ENCODE measurements at places on chromosomes 1 and 21. TPM values are rescaled to one million over a fixed set of nuclear protein-coding genes. Genes with fewer than 3 reads are reported as not detected.

The SSX2IP gene
- total RNA-seq = 15.4 TPM

The ERICH3 gene
- total RNA-seq = not detected

DNA sequence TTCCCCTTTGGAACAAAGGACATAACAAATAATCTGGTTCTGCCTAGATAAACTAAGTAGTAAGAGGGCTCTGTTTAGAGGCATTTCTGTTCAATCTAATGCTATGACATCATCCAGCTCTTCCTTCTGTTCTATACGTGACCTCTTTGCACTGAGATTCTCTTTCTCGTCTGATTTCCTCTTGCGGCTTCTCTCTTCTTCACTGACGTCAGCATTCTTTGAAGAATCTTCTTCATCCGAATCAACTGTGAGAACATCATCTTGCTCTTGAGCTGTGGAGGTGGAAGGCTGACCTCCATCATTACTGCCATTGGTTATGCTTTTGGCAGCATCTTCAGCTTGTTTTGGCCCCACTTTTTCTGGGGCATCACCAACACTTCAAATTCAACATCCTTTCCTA is 130.4 kb downstream of the HS2ST1 start:
- peak; percentile 51 for DNase-seq

The NTMT2 gene
- total RNA-seq = not detected

The SHE gene
- total RNA-seq = 12.8 TPM

The GCSAML gene
- total RNA-seq = not detected

The KAZN gene
- total RNA-seq = 1.2 TPM

- no peak for DNase-seq
These were observed 294.4 kb upstream of the PLXNA2 start for GRCh38 chr1:208538587-208538986.

- no peak for DNase-seq
These were observed 28.7 kb upstream of the COL6A2 start for GRCh38 chr21:46069166-46069565.

DNA sequence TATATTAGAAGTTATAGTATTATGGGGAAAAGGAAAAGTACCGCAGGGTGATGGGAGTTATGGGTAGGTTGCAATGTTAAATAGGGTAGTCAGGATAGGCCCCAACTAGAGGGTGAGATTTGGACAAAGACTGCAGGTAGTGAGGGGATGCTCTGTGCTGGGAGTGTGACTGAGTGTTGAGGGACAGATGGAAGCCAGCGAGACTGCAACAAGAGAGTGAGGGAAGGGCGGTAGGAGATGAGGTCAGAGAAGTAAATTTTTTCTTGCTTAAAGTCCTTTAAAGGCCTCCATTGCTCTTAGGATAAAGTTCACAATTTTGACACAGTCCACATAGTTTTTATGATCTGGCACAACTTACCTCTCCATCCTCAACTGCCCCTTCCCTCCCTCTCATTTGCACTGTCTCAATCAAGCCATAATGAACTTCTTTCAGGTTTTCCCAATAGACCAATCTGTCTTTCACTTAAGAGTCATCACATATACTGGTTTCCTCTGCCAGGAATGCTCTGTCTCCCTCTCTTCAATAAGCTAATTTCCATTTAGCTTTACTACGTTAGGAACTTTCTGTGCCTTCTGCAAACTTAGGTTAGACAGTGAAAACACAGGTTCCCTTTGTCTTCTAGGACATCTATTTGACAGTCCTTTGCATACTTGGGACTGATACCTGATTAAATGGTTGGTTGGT is 237.7 kb upstream of the CACYBP start:
- DNase-seq = no peak

DNA sequence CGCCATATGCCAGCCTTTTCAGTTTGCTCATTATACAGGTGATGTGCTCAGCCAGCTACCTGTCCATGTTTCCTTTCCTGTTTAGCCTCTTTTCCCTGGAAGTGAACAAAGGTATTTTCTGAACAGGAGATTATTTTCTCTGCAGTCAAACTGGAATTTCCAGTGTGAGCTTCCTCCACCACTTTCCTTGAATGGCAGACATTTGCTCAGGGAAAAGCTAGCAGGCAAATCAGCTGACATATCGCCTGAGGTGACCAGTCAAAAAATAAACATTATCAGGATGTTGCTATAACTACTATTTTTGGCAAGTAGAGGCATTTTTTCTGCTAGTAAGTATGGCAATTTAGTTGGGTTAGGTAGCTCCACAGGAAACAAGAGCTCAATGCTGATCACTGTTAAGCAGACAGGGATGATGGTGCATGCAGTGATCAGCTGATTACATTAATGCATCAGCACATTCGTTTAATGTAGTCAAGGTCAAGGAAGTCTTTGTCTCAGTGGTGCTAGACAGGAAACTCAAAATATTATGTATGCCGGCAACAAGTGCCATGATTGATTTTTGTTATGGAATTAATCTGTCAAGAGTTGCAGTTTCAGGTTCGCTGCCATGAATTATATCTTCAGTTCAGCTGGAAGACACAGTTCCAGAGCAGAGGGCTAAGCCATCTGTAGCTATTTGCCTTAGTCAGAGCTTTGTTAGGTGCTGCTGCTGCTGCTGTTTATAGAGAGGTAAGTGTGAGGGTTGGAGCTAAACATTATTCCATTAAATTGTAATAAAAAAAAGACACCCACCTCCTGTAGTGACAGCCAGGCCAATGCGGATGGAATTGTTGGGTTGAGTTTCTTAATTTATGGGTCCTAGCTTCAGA is 179.7 kb upstream of the ST6GALNAC5 start:
- peak; percentile 67 for DNase-seq

- DNase-seq = no peak
These were observed 94.7 kb downstream of the PRKAB2 start for GRCh38 chr1:147077523-147077922.

DNA sequence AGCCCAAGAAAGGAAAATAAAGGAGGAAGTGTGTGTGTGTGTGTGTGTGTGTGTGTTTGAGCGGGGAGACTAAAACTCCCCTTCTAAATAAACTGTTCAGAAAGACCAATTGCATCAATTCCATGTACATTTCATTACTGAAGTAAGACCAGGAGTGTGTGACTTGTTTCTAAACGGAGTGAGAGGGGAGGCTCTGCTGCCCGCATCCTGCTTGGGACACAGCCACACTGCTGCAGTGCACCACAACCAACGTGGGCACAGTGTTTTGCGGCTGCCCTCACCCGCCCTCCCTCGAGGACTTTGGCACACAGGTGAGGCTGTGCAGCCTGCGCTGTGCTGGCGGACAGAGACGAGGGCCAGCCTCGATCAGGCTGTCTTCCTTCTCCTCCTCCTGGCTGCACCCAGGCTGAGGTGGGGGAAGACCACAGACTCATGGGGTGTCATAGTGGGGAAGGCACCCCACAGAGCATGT is 31.0 kb upstream of the H6PD start:
- no peak for DNase-seq

GRCh38 chr1:68232289-68233148 is at the start of gene WLS:
TSS of gene WLS (minus strand) at chr1:68232523. CDS start at chr1:68232299, 224 bp downstream.
- DNase-seq = peak; percentile 83

DNA sequence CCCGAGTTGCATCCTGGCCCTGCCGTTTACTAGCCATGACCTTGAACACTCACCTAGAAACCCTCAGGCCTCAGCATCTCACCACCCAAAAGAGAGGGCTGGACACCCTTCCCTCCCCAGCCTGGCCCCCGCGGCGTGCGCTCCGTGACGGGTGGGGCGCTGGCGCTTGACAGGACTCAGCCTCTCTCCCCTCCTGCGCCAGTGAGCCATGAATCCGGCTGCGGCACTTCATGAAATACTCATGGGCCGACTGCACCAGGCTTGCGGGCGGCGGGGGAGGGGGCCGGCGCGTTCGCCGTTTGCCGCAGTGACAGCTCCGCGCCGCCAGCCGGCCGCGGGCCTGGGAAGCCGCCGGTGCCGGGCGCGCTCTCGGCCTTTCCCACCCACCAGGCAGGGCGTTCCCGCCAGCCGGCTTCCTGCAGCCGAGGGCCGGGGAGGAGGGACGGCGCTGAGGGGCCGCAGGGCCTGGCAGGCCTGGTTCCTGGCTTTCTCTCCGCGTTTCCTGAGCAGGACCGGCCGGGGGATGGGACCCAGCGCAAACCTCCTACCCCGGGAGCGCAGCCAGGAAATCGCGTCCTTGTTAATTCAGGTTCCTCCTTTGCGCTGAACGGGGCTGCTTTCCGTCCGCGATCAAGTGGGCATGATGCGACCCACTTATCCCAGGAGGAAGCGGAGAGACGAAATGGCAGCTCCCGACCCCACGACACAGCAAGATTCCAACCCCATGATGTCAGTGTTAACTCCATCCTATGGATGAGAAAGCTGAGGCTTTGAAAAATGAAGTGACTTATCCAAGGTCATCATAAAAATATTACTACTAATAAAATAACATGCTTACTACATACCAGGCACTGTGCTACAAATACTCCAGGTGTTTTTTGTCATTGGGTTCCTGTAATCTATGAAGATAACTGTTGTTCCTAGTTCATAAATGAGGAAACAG is 9.1 kb upstream of the LUZP1 start:
- DNase-seq = peak; percentile 64

DNA sequence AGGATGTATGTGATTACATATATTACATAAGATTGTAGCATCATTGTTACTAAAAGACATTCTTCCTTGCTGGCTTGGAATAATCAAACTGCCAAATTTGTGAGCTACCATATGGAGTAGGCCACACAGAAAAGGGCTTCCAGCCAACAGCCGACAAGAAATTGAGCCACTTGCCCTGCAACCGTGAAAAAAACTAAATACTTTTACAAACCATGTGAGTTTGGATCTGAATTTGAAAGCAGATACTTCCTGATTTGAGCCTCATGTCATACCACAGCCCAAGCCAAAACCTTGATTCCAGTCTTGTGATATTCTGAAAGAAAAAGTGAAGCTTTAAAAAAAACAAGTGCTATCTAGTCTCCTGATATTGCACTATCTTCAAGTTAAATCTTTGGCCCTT is 55.6 kb upstream of the PRMT6 start:
- DNase-seq = peak; percentile 16

The VWA5B1 gene
- total RNA-seq = not detected

GRCh38 chr1:243354511-243355153 is 98.8 kb downstream of the SDCCAG8 start:
- no peak for DNase-seq

The SGIP1 gene
- 27.5 TPM for total RNA-seq

The LCE1F gene
- total RNA-seq = not detected

GRCh38 chr1:25782608-25783201 is 17.3 kb upstream of the SELENON start:
- peak; percentile 78 for DNase-seq

- DNase-seq = peak; percentile 32
These were observed 271.6 kb downstream of the PBX1 start for GRCh38 chr1:164830628-164831027.

GRCh38 chr1:84959294-84959693 is 37.6 kb downstream of the MCOLN2 start:
- DNase-seq = no peak

- no peak for DNase-seq
These were observed 320.3 kb downstream of the KIF26B start for GRCh38 chr1:245475126-245475525.

DNA sequence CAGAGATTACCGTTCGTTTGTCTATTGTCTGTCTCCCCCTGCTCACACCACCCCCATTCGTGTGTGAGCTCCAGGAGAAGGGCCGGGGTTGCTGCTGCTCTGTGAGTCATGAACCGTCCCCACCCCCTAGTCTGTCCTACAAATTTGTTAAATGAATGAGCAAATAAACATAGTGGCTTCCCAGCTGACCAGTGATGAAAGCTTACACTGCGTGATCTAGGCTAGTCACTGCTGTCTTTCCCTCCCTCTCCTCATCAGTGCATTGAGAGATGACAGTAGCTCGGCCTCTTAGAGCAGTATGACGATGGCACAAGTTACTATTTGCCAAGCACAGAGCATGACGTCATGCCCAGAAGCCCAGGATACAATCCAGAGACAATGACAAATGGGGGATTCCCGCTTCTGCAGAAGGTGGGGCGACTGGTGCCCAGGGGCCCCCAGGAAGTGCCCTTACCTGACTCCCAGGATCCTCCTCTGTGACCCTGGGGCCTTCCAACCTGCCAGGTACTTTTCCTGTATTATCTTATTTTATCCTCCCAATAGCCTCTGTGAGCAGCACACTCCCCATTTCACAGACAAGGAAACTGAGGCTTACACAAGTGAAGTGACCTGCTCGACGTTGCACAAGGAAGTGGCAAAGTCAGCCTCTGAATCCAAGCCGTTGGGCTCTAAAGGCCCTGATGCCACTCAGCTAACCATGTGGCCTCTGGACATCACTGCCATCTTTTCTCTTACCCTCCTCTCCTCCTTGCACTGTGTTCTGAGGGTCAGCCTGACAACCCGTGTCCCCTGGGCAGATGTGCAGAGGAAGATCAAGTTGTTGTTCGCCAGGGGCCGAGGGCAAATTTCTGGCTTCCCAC is 8.6 kb upstream of the EPHA2 start:
- DNase-seq = peak; percentile 73

GRCh38 chr1:11828511-11828910 is 19.1 kb downstream of the NPPA start:
- no peak for DNase-seq

GRCh38 chr21:42302794-42303193 is 12.4 kb downstream of the TFF3 start:
- DNase-seq = no peak

- peak; percentile 63 for DNase-seq
These were observed 176.5 kb downstream of the TGFB2 start for GRCh38 chr1:218521414-218522169.

The LENEP gene
- not detected for total RNA-seq

DNA sequence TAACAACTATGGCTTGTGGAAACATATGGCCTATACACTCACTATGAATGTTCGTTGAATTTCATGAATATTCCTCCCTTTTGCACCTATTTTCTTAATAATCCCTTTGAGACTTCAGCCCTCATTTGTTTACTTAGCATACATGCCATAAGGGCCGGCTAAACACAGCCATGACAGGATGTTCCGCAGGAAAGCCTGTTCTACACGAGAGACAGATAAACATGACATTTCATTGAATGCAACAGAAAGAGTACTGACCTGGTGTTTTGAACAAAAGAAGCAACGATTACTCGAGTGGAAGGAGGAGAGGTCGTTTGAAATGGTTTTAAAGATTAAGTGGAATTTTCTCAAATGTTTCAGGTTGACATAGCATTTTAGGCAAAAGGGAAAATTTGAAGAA is 459.5 kb upstream of the CXADR start:
- no peak for DNase-seq

- DNase-seq = no peak
These were observed 69.6 kb upstream of the OLIG2 start for GRCh38 chr21:32956061-32956656.

GRCh38 chr1:93159337-93159736 is 20.9 kb downstream of the TMED5 start:
- DNase-seq = no peak

DNA sequence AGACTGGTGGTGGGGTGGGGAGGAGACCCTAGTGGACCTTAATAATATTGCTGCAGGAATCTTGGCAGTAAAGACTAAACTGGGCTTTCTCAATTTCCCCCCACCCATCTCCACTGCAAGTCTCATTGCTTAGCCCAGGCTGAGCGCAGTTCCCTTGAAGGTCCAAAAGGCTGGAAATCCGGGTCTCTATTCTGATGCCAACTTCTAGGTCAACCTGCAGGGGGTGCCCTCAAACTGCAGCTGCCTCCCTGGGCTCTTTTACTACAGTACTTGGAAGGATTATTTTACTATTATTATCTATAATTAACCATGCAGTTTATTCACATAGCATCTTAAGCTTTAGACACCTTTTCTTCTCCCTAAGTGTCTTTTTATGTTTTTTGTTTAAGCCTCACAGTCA is 85.4 kb upstream of the WARS2 start:
- no peak for DNase-seq

- DNase-seq = no peak
These were observed 2.4 kb downstream of the FNBP1L start for GRCh38 chr1:93450321-93450720.

Data from stomach (tissue), 19 donors.